Activated CD8-positive, alpha-beta memory T cell treated with anti-CD3 and anti-CD28 coated beads for 1 hour (primary cell): ENCODE measurements at places on chromosomes 5 and 9.

DNA sequence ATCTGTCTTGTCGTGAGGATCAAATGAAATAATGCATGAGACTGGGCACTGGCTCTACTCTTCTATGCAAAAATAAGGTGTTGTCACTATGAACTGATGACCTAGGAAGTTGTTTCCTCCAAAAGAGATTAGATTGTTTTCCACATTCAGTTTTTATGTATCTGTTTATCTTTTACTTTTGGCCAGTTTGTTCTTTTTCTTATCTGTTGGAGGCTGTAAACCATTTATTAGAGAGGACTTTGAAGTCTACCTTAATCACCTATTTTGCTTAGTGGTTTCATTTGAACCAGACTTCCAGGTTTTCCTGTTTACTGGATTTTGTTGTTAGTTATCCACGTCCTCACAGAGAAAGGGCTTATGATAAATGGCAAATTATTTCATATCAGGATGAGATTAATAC, 21.5 kb upstream of the GDA start:
- DNase-seq: no peak

DNA sequence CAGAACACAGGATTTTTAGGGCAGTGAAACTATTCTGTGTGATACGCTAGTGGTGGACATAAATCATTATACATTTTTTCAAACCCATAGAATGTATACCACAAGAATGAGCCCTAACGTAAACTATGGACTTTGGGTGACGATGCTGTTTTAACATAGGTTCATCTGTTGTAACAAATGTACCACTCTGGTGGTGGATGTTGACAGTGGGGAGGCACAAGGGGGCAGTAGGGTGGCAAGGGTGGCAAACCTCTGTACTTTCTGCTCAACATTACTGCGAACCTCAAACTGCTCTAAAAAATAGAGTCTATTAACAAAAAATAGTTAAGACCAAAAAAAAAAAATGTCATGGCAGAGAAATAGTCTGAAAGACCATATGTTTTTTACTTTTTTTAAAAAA, 9.1 kb upstream of the MVB12B start:
- no peak for DNase-seq

GRCh38 chr5:154702477-154702876, 52.7 kb upstream of the LARP1 start:
- DNase-seq: no peak

DNA sequence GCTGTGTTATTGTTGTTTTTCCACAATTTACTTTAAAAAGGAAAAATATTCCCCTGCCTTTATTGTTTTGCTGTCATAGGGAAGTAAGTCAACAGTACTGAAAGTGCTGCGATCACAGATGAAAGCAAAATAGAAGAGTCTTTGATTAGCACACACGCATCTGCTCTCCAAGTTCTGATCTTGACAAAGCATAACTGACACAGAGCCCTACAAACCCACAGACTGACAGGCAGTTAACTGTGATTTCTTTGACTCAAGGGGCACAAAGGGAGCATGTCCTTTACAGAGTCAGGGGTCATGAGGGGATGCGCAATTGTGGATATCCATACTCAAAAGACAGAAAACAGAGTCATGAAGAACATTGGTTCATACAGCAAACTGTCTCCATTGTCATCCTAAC, 123.7 kb downstream of the SNCAIP start:
- DNase-seq: no peak

DNA sequence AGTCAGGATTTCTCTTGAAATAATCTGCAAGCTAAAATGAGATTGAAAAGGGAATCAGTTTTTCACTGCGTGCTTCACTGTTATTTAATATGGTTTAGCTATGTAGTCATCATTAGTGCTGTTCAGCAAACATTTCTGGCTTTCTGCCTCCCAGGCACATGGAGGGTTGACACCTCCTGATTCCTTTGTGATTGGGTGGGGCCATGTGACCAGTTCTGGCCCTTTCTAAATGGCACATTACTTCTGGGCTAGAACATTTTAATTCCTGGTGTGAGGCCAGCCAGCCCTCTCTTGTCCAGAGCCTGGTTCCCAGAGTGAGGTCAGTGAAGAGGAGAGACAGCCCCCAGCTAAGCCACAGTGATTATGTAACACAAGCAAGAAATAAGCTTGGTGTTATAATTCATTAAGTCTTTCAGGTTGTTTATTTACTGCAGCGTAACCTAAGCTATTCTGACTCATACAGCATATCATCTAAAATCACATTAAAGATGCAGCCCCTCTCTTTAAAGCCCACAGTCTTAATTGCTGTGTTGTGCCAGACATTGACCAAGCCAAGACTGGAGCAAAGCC, 17.4 kb upstream of the ARSI start:
- no peak for DNase-seq

DNA sequence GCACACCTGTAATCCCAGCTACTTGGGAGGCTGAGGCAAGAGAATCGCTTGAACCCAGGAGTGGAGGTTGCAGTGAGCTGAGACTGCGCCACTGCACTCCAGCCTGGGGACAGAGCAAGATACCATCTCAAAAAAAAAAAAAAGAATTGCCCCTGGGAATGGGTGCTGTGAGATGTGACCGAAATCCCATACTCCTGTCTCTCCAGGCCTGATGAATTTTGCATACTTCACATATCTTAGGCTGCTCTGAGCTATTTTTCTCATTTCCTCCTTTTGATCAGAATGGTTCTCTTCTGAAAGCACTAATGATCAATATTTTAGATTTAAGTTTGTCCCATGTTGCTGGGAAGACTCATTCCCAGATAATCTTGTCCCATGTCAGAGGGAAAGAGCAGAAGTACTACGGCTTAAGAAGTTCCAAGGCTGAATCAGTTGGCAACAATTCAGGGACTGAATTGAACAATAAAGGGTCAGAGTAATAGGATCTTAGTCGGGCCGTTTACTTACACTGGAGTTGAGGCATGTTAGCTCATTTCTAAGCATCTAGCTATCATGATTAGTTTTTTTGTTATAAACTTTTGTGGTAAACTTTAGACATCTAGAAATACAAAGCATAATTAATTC, 44.2 kb upstream of the TENT2 start:
- DNase-seq: no peak

- DNase-seq: no peak
Observed at GRCh38 chr5:174624733-174625522, 99.5 kb upstream of the MSX2 start.

GRCh38 chr5:139659695-139660101, 11.5 kb downstream of the CXXC5 start:
- no peak for DNase-seq

GRCh38 chr5:76084496-76085242, 1.5 kb downstream of the SV2C start:
- DNase-seq: no peak

GRCh38 chr9:81563739-81564138, 125.6 kb downstream of the TLE1 start:
- no peak for DNase-seq

- no peak for DNase-seq
Observed at GRCh38 chr9:107059220-107059619, 196.3 kb downstream of the ZNF462 start.

- DNase-seq: no peak
Observed at GRCh38 chr5:39353717-39354399, 10.4 kb downstream of the C9 start.
